ENCODE measurements at places on chromosomes 5 and 9. TPM values are rescaled to one million over a fixed set of nuclear protein-coding genes. Genes with fewer than 3 reads are reported as not detected.

FLT4 gene
- under 0.01 TPM for total RNA-seq

TRAF1 gene
- total RNA-seq = 3.9 TPM

AQP3 gene
- total RNA-seq = 3.3 TPM

LVRN gene
- 0.18 TPM for total RNA-seq

ST8SIA4 gene
- 0.18 TPM for total RNA-seq

SLC23A1 gene
- not detected for total RNA-seq

MSX2 gene
- total RNA-seq = 2.2 TPM

GRCh38 chr5:129399069-129399468, 61.0 kb upstream of the ADAMTS19 start:
- no peak for DNase-seq

- peak; percentile 49 for DNase-seq
Measured at GRCh38 chr9:96478829-96479371, 28.9 kb downstream of the HABP4 start.

DNA sequence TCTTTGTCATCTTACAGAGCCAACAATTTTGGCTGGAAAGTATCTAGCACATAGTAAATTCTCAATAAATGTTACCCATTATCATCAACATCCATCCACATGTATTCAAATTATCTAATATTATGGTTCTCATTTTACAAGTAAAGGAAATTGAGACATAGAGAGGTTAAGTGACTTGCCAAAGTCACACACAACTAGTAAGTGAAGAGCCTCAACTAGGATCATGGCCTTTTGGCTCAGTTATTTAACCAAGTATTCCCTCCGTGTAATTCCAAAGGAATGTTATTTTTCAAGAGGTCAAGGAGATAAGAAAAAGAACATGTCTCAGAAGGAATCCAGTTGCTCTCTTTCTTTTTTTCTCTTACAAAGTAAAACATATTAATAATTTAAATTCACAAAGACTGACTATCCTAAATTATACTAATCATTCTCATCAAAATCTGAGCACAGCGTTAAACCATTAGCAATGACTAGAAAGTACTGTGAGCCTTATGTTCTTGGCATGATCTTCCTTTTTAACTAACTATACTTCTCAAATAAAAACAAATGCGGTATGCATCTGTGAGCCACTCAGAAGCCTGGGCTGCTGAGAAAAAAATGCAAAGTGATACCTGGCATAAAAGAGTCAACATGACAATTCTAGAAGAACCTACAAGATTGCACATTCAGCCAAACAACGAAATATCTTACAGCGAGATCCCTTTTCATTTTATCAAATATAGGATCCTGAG, 350.9 kb downstream of the GLIS3 start:
- peak; percentile 77 for DNase-seq

DNA sequence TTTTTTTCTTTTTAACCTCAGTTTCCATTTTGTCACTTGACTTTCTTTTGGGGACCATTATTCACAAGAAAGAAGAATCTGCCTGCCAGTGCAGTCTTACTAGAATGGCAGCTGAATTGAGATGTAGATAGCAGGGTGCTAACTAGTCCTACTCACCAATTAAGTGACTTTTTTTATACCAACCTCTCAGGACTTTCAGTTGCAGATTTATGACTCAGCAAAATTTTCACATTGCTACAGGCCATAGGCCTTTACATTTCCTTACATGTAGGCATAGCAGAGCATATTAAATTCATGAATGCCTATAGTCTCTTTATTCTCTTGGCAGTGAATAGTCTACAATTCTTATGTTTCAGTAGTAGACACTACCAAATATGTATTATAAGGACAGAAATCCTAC, 54.0 kb upstream of the FKTN start:
- DNase-seq = peak; percentile 19

DNA sequence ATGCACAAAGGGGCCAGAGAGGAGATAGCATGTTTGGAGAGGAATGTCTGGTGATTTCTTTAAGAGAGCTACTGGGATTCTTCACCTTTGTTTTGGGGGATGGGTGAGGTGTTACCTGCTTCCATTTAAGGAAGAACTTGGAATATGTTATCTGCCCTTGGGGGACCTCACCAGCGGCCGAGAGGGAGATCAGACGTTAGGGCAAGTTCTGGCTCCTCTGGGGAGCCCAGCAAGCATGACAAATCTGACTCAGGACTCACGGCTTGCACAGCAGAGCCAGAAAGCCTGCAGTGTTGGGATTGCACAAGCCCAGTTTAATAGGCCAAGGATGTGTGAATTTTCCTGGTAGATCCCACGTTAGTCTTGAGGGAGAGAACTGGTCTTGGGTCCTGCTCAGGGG, 40.3 kb downstream of the SLC28A3 start:
- DNase-seq = peak; percentile 54

- DNase-seq = no peak
Measured at GRCh38 chr5:33565324-33565723, 124.6 kb downstream of the TARS1 start.

DNA sequence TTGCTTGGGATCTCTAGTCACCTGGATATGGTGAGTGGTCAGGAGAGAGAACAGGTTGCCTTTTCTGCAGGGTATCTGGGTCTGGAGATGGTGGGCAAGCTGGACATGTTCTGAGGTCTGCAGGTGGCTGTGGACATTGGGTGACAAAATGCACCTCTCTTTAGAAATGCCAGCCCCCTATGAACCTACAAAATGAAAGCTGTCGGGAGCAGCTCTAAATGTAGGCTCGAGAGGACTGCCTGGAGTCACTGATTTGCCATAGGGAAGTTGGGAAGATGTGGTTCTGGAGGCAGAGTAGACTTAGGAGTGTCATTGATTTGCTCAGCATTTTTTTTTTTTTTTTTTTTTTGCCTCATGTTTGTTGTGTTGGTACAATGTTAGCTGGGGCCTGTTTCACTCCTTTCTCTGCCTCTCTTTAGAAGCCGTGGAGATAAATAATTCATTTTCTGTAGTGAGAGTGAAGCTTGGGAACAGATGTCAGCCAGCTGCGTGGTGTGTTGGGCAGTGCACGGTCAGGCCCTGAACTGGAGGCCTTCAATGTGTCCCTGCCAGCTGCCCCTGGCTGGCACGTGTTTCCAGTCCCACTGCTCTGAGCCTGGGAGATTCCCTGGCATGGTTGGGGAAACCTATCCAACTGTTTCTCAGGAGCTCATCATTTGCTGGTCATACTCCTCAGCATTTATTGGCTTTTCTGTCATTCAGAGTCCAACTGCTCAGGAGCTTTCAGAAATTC, 5.4 kb downstream of the RGS3 start:
- DNase-seq = no peak

GRCh38 chr5:63500242-63500641, 462.0 kb downstream of the HTR1A start:
- no peak for DNase-seq

DNA sequence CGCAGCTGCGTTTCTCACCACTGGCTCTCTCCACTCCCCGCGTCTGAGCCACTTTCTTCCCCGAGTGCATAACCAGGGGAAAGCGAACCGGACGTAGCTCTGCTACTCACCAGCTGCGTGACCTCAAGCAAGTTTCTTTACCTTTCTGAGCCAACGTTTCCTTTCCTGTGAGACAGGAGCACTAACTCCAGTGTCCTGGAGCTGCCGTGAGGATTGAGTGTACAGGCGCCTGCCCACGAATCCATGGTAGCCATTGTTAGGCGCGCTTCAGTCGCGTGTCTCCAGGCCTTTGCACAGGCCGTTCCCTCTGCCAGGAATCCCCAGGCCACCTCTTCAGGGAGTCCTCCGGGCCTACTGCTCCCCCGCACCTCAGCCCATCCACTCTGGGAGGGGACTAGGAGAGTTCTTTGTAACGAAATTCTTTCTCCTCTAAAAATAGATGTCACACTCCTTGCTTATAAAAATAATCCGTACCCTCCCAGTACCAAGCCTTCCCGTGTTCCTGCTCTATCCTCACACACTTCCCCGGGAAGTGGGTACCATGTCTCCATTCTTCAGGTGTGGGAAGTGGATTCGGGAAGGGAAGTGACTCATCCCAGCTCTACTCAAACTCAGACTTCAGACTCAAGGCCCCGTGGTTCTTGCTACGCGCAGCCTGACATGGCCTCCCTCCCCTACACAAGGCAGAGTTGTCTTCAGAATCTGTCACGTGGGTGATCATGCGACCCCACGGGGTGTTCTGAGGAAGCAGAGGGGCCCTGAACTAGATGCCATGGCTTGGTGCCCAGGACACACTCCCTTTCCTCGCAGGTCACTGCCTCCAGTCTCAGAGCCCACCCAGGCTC, 16.1 kb upstream of the CRB2 start:
- no peak for DNase-seq

DNA sequence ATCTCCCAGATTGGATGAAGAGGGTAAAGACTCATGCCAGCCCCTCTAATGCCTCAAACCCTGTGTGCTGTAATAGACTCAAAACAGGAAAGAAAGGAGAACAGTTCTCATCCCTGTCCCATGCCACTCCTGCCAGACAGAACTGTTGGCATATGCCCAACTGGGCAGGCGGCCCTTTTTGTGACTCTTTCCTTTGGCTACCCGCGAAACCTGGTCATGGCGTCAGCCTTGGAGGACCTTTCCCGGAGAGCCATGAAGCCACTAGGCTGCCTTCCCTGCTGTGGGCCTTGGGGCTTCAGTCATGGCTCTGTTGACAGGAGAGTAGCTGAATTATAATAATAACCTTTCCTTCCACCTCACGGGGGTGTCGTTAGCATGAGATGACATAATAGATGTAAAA, 75.9 kb upstream of the SEMA6A start:
- DNase-seq = no peak

DNA sequence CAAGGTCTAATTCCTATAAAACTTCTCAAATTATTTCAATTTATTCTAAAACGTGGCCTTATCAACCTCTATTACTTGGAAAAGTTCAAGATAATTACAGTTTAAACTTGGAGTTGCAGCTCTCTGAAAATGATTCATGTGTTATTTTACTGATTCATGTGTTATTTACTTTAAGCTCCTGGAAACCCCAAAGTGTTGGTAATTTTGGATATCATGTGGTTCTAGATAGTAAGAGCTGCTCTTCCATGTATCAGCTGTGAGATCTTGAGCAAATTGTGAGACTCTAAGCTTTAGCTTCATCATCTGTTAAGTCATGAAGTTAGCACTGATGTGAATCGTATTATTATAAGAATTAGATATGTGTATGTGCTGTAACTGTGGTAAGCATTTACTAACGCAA, 749.2 kb downstream of the TLE4 start:
- DNase-seq = peak; percentile 33

DNA sequence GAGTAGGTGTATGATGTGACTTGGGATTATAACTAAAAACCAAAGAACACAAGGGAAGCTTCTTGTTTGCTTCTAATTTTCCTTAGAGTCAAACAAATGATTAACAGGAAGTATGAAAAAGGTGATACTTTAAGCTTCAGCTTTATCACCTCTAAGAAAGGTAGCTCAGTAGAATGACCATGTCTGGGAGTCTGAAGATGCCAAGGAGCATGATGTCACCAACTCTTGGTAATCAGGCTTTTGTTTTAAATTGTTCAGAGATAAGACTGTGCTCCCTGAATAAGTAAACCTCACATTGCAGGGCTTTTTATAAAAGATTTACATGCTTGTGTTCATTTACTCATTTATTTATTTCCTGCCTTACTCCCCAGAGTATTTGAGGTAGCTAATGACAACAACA, 169.9 kb downstream of the FER start:
- peak; percentile 40 for DNase-seq

DNA sequence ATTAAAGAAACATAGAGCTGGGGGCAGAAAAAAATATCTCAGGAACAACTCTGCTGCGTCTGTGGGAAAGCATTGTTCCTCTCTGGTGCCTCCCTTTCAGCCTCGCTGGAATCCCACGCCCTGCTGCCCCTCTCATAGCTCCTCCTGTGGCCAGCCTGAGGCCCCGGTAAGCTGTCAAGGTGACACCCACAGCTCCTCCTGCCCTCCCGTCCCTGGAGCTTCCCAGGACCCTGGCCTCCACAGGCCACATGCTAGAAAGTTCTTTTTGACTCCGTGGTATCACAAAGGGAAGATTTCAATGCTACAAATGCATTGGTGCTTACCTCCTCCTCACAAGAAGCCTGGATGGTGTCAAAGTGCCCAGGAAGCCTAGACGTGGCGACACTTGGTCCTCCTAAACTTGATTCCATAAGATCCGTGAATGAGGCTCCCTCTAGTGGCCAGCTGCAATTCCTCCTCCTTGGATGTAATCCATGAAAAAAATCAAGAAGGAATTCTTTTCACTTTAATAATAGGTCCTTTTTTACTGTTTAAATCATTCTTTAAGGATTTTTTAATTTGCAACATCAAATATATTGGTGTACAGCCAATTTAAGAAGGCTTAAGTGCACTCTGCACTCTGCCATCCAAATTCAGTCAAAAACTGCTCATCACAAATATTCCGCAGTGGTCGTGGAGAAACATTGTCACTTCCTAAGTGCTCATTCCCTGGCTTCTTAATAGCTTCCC, 104.9 kb downstream of the CFAP90 start:
- DNase-seq = peak; percentile 59

- DNase-seq = no peak
Measured at GRCh38 chr9:72898360-72898759, 54.5 kb downstream of the ALDH1A1 start.

DNA sequence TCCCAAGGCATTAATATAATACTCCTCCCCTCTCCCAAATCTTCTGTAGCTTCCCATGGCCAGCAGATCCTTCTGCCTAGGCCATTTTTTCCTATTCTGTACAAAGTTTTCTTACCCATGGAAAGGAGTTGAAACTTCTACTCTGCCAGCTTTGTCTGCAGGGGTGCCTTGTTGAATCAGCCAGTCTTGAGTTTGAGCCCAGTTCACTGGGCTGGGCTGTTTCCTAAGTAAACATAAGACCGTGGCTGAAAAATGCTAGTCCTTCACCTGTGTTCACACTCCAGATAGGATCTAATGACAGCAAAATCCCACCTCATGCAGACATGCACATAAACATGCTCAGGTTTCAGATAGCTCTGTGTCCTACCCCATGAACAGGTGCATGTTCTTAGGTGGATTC, 10.4 kb downstream of the TEX48 start:
- DNase-seq = no peak

DNA sequence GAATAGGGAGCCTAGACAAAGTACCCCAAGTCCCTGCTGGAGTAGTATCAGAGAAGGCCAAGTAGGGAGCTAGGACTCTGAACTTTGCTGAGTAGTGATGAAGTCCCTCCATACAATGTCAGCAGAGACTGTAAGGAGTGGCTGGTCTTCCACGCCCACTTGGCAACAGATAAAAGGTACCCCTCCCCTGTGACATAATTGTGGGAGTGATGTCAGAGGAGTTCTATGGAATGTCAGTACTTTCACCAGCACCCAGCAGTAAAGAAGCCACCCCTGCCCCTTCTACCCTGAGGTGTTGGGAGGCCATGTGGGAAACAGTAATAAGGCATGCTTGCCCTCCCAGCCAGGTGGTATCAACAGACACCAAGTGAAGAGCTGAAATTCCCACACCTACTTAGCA, 143.9 kb downstream of the SLIT3 start:
- no peak for DNase-seq

Measured in IMR-90 (cell line).